ENCODE measurements at places on chromosomes 16 and 17. TPM values are rescaled to one million over a fixed set of nuclear protein-coding genes. Genes with fewer than 3 reads are reported as not detected.

MSLN gene
- total RNA-seq: 19.4 TPM

CPNE7 gene
- total RNA-seq: 13.7 TPM

SEPTIN12 gene
- not detected for total RNA-seq

OR3A3 gene
- not detected for total RNA-seq

SLC16A11 gene
- 2.1 TPM for total RNA-seq

GRCh38 chr16:66751992-66752322, 548 bp upstream of the DYNC1LI2 start:
- no peak for DNase-seq

- no peak for DNase-seq
Observed at GRCh38 chr16:65342231-65342866, 220.5 kb upstream of the CDH11 start.

DNA sequence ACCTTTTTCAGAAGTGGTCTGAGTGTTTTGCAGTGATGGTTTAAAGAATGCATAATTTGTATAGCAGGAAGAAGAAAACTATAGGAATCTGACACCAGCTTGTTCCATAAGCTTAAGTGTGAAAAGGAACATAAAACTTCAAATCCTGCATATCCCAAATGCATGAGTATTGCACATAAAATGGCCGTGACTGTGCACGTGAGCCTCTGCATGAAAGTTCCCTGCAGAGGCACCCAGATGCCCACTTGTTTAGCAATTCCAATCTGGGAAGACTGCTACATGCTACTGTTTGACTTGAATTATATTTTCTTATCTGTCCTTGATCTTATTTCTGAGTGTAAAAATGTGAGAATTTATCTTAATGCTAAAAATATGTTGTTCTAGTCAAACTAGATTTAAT, 21.5 kb downstream of the MARCHF10 start:
- no peak for DNase-seq

DNA sequence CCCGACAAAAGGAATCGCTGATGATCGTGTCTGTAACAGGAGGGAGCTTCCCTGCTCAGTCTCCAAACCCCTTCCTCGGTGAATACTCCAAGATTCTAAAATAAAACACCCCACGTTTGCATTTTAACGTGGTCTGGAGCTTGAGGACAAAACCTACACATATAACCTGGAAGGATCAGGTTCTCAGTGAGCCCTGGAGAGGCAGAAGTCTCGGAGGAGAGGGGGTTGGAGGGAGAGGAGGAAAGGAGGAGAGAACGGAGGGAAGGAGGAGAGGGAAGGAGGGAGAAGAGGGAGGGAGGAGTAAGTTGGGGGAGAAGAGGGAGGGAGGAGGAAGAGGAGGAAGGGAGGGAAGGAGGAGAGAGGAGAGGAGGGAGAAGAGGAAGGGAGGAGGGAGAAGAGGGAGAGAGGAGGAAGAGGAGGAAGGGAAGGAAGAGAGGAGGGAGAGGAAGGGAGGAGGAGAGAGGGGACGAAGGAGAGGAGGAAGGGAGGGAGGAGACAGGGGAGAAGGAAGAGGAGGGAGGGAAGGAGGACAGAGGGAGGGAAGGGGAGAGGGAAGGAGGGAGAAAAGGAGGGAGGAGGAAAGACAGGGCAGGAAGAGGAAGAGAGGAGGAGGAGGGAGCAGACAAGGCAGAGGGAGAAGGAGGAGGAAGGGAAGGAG, 27.4 kb upstream of the GINS2 start:
- DNase-seq: no peak

DNA sequence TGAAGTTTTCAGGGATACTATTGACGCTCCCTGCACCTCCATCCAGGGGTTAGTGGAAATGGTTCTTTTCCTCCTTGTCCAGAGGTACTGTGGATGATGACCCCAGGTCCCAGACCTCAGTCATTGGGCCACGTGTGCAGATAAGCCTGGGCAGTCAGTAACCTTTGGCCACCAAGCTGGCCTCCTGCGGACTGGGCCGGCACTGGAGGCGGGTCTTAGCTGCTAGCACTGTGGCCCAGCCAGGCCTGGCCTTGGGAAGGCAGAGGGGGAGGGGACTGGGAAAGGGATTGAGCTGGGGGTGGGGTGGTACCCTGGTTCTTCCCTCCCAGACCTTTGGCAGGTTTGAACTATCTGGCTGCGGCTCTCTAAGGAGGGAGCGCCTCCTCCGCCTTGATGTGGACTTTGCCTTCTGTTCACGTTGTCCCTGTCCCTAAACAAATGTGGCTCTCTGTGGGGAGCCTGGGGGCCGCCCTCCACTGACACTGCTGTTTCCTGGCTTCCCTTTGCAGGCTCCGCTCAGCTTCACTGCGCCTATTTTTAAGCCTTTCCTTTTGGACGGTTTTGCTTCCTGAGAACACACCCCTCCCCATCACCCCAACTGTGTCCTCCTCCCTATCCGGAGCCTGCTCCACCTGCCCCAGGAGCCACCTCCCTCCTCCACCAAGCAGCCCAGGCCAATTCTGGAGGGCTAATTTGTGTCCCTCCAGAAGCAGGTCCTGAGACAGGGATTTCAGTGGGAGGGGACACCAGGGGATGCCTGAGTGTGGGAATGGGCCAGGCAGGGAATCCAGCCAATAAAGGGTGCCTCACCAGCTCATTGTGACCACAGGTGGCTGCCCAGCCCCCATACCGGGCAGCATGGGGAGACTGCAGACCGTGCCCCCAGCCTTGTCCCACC, 251.9 kb downstream of the SEC14L1 start:
- DNase-seq: no peak

- no peak for DNase-seq
Observed at GRCh38 chr17:42566215-42566882, 551 bp upstream of the MLX start.
